ENCODE measurements at places on chromosomes 11 and 22.

GRCh38 chr11:45907911-45908370 is 870 bp upstream of the FREY1 start:
- DNase-seq: no peak

- no peak for DNase-seq
These were observed 16.2 kb upstream of the MMP13 start for GRCh38 chr11:102971766-102972165.

DNA sequence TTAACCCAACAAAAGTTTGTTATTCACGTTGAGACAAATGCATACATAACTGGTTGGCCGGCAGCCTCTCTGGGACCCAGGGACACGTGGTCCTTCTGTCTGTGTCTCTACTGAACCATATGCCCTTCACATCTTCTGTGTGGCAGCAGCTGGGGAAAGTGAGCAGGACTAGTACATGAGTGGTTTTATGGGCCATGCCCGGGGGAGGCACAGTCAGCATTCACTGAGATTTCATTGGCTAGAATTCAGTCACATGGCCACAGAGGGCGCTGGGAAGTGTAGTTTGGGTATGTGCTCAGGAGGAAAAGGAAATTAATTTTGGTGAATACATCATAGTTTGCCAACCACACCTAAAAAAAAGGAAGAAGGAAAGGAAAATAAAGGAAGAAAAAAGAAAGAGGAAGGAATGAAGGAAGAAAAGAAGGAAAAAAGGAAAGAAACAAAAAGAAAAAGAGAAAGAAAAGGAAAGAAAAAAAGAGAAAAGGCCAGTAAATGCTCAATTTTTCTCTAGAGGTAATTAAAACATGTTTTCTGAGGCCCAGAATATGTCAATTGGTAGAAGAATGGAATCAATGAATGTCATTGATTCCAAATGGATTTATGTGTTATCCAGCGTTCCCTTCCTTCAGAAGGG is 55.9 kb upstream of the KIRREL3 start:
- no peak for DNase-seq

DNA sequence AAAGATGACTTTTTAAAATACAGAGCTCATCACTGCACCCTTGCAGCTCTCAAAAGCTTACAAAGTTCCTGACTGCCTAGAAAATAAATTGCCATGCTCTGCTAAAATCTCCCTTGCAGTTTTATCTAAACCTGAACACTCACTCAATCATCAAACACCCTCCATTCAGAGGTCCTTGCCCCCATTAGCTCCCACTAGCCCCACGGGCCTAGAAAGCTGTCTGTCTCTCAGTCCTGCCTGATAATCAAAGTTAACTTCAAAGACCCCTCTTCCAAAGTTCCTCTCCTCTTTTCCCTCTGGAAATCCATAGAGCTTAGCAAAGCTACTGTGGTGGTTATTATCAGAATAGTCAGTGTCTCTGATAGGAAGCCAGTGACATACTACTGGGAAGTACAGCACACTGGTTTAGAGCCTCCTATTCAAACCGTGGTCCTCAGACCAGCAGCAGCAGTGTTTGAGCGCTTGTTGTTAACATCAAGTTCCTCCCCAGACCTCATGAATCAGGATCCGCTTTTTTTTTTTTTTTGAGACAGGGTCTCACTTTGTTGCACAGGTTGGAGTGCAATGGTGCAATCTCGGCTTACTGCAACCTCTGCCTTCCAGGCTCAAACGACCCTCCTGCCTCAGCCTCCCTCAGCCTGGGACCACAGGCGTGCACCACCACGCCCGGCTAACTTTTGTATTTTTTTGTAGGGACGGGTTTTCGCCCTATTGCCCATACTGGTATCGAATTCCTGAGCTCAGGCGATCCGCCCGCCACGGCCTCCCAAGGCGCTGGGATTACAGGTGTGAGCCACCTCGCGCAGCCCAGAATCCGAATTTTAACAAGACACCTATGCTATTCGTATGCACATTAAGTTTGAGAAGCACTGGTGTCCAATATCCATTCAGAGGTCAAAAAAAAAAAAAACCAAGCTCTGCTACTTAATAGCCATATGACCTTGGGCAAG is 1.2 kb downstream of the NDUFC2 start:
- DNase-seq: no peak

DNA sequence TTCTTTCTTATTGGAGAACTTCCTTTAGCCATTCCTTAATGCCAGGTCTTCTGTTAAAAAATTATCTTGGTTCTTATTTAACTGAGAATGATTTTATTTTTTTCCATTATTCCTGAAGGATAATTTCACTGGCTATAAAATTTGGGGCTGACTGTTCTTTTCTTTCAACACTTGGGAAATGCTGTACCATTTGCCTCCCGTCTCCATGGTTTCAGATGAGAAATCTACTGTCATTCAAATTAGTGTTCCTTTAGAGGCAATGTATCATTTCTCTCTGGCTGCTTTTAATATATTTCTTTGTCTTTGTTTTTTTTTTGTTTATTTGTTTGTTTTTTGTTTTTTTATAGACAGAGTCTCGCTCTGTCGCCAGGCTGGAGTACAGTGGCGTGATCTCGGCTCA is 51.8 kb upstream of the SMTN start:
- no peak for DNase-seq

Data from mesothelial cell of epicardium (in vitro differentiated cells).